Bronchial smooth muscle cell (primary cell): ENCODE measurements at places on chromosomes 7 and 10. TPM values are rescaled to one million over a fixed set of nuclear protein-coding genes. Genes with fewer than 3 reads are reported as not detected.

Gene ZNF786
- total RNA-seq: 3.9 and 4.3 TPM in 2 replicates

Gene CNPY1
- not detected in 2 replicates for total RNA-seq

Gene CYP3A4
- total RNA-seq: not detected in 2 replicates

Gene NKX1-2
- total RNA-seq: not detected in 2 replicates

Gene CH25H
- total RNA-seq: 0.26 and 0.47 TPM in 2 replicates

Gene GSAP
- 3.2 and 4.7 TPM in 2 replicates for total RNA-seq

Gene IKZF1
- total RNA-seq: 0.16 TPM in 1 of 2 replicates, not detected in the other

Gene MYO1G
- under 0.01 TPM in 2 replicates for total RNA-seq

Gene GOLGA7B
- total RNA-seq: not detected in 2 replicates

Gene CYP2E1
- total RNA-seq: 0.47 and 0.52 TPM in 2 replicates

Gene NODAL
- total RNA-seq: not detected in 2 replicates

Gene CALHM2
- 21.8 and 31.4 TPM in 2 replicates for total RNA-seq

Gene ARMC3
- not detected in 2 replicates for total RNA-seq

Gene EVX1
- total RNA-seq: not detected in 2 replicates

Gene SHTN1
- total RNA-seq: 1.2 and 1.3 TPM in 2 replicates

Gene ZNF365
- 0.94 and 2.8 TPM in 2 replicates for total RNA-seq

Gene MKI67
- 0.60 and 1.7 TPM in 2 replicates for total RNA-seq

Gene OR2A1
- 0.09 TPM in 1 of 2 replicates, not detected in the other for total RNA-seq

Gene GSTO2
- total RNA-seq: 1.7 and 2.4 TPM in 2 replicates

Gene PRRT4
- not detected in 2 replicates for total RNA-seq

Gene PDZD7
- total RNA-seq: 1.8 and 2.0 TPM in 2 replicates

Gene COL26A1
- not detected in 2 replicates for total RNA-seq
